ENCODE measurements at places on chromosomes 5 and 9.

GRCh38 chr5:6496207-6496584 lies 47.5 kb downstream of the UBE2QL1 start:
- no peak for DNase-seq

DNA sequence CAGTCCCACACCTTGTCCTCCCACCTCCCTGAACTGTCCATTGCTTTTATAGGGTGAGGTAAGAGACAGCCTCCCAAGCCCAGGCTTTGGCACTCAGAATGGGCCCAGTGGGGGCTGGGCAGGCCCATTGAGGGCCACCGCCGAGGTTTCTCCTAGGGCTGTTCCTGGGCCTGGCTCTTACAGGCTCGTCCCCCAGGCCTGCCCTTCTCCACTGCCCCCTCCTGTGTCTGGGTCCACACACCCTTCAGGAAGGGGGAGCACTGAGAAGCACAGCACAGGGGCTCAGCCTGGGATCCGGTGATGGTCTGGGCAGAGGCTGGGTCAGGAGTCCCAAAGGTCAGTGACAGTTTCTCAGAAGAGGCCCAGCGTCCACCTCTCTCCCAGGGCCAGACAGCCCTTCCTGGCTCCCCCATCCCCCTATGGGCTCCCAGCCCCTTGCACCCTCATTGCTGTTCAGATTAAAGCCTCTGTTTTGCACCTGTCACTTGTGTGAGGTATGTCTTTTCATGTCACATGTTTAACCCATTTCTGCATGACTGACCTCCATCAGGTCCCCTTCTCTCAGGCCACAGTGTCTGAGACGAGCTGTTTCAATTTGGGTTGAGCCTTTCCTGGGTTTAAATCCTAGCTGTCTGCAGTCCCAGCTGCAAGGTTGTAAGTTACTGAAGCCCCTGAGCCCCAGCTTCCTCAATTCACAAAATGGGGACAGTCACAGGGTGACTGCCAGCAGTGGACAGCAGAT lies 29.4 kb downstream of the IER5L start:
- DNase-seq = no peak

DNA sequence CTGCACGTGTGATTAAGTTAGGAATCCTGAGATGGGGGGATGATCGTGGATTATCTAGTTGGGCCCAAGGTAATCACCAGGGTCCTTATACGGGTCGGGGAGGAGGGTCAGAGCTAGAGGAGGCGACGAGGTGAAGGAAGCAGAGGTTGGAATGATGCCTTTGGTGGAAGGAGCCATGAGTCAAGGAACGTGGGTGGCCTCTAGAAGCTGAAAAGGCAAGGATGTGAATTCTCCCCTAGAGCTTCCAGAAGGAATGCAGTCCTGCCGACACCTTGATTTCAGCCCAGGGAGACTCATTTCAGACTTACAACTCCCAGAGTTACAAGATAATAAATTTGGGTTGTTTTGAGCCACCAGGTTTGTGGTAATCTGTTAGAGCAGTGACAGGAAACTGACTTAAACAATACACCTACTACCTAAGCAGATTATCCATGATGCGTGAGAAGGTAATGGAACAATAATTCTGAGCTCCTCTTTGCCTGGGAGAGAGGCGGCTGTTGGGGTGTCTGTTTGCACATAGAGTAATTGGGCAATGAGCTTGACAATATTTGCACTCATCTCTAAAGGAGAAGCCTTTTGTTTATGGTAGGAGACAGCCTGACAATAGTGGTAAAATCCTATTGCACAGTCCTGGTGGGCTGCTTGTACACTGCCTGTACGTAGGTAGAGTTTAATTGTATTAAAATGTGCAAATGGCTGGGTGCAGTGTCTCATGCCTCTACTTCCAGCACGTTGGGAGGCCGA lies 129.3 kb upstream of the IER5L start:
- DNase-seq = no peak

DNA sequence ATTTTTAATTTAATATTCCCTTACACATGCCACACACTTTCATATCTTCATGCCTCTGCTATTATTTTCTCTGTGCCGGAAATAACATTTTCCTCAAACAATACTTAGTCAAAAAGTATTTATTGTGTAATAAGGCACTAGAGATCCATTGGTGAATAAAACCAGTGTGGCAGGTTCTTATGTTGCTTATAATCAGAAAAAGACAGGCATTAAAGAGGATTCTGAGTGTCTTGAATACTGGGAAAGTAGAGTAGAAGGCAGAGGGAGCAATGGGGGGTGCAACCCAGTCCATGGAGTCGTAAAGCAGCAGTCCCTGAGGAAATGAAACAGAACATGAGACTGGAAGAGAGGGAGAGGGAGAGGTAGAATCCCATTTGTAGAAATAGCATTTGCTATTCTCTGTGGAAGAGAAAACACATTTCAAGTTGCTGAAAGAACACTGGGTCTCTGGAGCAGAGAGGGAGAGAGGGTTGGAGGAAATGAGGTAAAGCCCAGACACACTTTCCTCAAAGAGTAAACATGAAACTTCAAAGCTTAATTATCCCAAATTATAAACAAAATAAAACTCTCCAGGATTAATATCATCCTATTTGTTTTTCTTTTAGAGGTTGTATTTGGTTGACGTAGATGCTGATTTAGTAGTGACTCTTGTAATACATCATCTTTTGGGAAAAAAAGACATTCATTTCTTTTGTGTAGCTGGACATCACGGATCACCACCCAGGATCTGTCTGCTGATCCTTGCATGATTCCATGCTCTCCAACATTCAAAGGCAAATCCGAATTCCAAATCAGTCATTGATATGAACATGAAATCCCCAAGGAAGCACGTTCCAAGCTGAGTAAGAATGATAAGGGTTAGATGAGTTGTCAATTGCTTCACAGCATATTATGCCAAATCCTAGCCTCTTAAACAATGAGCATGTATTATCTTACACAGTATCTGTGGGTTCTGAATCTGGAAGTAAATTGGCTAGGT lies 37.4 kb upstream of the GRAMD2B start:
- no peak for DNase-seq

GRCh38 chr9:129183495-129184218 lies 5.6 kb upstream of the IER5L start:
- no peak for DNase-seq

DNA sequence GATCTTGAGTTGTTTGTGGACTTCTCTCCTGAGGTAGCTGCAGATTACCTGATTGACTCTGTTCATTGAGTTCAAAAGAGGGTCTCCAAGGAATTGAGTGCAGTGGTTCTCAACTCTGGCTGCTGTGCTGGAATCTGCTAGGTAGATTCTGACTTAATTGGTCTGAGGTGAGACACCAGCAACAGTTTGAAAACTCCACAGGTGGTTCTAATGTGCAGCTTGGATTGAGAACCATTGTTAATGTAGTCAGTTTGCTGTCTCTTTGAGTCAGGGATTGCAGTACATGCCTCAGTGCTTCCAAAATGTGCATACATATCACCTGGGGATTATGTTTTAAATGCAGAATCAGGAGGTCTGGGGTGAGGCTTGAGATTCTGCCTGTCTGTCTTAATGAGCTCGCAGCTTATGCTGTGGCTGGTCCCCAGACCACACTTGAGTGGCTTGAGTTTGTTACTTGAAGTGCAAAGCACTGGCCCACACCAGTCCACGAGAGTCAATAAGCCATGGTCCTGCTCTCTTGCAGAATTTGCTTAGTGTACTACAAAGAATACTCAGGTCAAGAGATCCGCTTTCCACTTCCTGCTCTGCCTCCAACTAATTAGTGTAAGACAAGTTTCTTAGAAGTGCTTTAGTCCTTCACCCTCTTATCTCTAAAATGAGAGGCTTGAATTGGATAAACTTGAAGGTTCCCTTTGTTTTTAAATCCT lies 82.3 kb downstream of the ATG10 start:
- DNase-seq = no peak

GRCh38 chr5:133246376-133247150 lies 194.8 kb downstream of the HSPA4 start:
- DNase-seq = no peak

DNA sequence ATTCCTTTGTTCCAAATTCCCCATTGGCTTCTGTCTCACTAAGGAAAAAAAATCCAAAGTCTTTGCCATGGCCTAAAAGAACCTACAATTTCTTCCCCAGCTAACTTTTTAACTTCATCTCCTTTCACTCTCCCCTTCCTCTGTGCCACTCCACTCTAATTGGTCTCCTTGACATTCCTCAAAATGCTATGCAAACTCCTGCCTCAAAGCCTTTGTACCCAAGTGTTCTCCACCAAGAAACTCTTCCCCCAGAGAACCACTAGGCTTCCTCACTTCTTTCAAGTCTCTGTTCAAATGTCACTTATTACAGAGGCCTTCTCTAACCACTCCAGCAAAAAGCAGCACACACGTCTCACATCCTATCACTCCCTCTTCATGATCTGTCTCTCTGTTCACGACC lies 91.6 kb upstream of the NR4A3 start:
- DNase-seq = no peak

- no peak for DNase-seq
Observed at GRCh38 chr5:34524123-34524522, 132.0 kb upstream of the RAI14 start.

GRCh38 chr5:133083901-133084300 lies 32.1 kb downstream of the HSPA4 start:
- no peak for DNase-seq

GRCh38 chr5:139524940-139525585 lies 36.1 kb upstream of the UBE2D2 start:
- DNase-seq = no peak

- no peak for DNase-seq
Observed at GRCh38 chr5:171776770-171777759, 8.6 kb upstream of the SMIM23 start.

- DNase-seq = no peak
Observed at GRCh38 chr9:100573655-100574260, 4.1 kb upstream of the CAVIN4 start.

- no peak for DNase-seq
Observed at GRCh38 chr5:133610489-133611356, 1.6 kb downstream of the FSTL4 start.

GRCh38 chr9:93599571-93600403 lies 23.4 kb downstream of the PHF2 start:
- DNase-seq = no peak

GRCh38 chr5:167872791-167873190 lies 418.7 kb upstream of the WWC1 start:
- no peak for DNase-seq

DNA sequence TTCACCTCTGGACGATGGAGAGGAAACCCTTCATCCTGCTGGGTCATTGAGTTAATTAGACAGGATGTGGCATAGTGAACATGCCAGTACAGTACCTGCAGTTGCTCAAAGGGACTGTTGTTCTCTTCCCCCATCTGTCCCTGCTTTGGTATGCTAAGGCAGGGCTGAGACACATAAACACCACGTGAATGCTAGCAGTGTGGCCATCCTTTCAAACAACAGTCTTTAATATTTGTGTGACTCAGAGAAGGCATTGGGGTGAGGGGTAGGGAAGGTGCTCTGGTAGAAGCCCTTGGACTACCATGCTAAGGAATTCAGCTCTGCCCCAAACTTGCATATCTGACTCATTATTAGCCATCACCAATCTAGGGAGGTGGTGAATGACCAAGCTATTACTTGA lies 180.2 kb upstream of the ZNF618 start:
- no peak for DNase-seq

DNA sequence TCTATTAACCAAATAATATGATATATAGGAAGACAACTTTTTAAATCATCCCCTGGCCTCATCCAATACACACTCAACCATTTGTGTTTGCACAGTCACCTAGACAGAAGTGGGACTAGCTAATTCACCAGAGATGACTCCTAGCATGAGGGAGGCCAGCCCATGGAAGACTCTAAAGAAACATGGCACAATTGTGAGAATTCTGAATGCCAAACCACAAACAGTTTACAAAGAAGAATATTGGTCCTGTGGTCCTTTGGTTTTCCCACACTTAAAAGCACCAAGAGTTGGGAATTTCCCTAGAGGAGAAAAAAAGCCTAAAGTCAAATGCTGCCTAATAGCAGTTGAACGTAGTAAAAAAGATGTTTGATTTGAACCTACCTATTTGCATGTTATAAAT lies 609.9 kb downstream of the ACTL7B start:
- no peak for DNase-seq

DNA sequence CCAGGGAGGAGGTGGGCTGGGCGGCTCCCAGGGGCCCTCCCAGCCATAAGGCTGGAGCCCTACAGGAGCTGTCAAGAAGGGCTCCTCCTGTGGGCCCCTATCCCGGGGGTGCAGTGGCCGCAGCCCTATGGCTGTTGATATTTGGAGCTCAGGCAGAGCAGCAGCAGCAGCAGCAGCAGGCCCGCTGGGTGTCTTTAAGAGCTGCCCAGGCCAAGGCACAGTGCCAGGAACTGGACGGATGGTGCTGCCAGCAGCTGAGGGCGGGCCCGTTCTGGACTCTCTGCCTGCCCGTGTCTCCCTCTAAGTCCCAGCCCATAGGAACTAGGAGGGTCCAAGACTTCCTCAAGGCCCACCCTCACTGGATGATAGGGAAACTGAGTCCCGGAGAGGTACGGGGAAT lies 3.6 kb downstream of the AK1 start:
- DNase-seq = no peak

DNA sequence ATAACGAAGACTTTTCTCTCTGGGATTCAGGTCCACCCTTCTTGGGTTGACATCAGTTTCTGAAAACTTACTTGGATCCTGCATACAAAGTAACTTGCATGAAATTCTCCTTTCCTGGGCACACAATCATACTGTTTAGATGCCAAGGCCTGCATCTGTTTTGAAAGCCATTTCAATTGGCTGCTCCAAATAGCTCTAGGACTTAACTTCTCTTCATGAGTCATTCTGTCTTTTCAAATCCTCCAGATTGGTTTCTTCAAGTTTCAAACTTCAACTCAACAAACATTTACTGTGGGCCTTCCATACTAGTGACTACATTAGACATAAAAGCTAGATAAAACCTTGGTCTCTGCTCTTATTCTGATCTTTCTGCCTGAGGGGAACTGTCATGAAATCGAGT lies 54.8 kb upstream of the HMHB1 start:
- no peak for DNase-seq

- DNase-seq = no peak
Observed at GRCh38 chr5:35024911-35025510, 22.7 kb downstream of the AGXT2 start.

- DNase-seq = no peak
Observed at GRCh38 chr9:133103987-133104505, 17.0 kb downstream of the RALGDS start.

GRCh38 chr5:134504629-134505300 lies 20.7 kb upstream of the JADE2 start:
- no peak for DNase-seq

DNA sequence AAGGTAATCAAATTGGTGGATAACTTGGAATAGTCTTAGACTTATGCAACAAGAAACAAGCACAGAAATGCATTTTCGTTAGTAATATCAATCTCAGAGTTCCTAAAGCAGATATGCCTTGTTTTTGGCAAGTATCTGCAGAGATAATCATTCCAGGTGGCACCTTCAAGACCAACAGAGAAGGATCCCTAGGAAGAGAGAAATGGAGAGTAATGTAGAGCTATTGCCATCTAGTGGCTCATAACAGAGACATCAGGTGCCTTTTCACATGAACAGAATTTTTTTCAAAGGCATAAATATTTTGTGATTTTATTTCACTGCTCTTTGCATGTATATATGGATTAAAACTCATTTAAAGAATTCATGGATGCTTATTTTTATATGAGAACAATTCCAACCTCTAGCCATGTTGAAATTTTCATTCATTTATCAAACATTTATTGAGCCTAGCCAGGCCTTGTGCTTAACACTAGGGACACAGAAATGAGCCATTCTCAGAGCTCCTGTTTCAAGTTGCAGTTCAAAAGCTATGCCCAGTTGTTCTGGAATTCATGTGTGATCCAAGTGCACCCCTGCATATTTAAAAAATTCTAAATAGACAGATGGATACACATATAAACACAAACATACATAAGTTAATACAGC lies 117.5 kb upstream of the OR13F1 start:
- no peak for DNase-seq

GRCh38 chr9:75455444-75455921 lies 367.2 kb downstream of the OSTF1 start:
- no peak for DNase-seq

- DNase-seq = no peak
Observed at GRCh38 chr5:591746-592145, 20.4 kb upstream of the CEP72 start.

Data from stimulated activated CD4-positive, alpha-beta T cell treated with anti-CD3 and anti-CD28 coated beads, TNF-alpha, amount 100 ng/mL, for 4 hours (primary cell).